Midbrain (tissue), 1 donor: ENCODE measurements at places on chromosomes 11 and 22.

DNA sequence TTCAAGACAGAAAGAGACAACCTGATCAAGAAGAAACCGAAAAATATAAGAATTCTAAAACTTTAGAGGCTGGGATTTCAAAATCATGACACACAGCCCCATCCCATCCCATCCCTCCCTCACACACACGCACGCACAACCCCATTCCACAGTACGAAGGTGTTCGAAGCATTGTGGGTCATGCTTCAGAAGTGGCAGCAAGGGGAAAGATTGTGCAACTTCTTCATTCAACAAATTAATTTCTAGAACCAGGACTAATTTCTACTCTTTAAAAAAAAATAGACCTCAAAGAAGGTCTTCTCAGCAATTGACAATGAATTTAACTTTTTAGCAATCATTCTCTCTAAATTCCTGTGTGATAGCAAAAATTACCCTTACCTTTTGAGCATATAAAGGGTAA, 867 bp downstream of the SPA17 start:
- DNase-seq, result no peak

DNA sequence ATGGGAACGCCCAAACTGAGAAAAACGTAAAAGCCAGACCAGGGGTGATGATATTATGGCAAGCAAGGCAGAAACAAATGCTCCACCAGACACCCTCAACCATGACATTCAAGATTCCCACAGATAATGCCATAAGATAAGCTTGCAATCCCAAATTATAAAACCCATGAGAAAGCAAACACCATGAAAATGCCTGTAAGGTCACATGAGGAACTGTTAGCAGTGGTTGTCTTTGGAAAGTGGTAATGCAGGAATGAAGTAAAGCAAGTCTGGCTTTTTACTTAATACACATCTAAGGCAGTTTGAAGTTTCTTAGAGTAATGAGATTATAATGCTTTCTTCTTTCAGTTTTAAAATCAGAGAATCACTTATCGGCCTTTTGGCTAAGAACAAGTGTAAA, 111.0 kb downstream of the MN1 start:
- DNase-seq, result no peak

DNA sequence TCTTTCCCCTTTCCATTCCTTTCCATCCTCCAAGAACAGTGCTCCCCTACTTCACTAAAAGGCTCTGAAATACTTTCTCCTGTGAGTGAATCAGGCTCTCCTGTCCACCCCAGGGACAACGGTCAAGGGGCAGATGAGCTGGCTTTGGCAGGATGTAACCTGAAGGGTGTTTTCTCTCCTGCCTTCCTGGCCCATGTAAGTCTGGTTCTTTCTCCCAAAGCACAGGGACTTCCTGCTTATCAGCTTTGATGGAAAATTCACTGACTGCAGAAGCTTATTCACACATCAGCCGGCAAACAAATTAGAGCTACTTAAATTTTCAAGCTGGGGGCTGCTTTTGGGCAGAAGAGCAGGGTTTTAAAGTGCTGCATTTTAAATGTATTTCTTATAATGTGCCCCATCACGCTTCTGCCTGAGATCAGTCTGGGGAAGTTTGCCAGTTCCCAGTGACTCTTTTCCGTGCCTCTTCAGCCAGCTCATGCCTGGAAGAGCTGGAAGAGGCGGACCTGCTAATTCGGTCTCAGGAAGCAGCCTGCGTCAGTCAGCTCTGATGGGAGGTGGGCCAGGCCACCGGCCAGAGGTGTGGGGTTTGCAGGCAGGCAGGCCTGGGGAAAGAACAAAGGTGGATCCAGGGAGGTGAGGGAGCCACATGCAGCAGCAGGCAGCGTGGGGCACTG, 140.4 kb upstream of the TBCEL start:
- no peak for DNase-seq

GRCh38 chr11:47918882-47919495, 61.4 kb upstream of the PTPRJ start:
- DNase-seq, result no peak

GRCh38 chr11:11572386-11572785, 49.4 kb downstream of the GALNT18 start:
- no peak for DNase-seq

DNA sequence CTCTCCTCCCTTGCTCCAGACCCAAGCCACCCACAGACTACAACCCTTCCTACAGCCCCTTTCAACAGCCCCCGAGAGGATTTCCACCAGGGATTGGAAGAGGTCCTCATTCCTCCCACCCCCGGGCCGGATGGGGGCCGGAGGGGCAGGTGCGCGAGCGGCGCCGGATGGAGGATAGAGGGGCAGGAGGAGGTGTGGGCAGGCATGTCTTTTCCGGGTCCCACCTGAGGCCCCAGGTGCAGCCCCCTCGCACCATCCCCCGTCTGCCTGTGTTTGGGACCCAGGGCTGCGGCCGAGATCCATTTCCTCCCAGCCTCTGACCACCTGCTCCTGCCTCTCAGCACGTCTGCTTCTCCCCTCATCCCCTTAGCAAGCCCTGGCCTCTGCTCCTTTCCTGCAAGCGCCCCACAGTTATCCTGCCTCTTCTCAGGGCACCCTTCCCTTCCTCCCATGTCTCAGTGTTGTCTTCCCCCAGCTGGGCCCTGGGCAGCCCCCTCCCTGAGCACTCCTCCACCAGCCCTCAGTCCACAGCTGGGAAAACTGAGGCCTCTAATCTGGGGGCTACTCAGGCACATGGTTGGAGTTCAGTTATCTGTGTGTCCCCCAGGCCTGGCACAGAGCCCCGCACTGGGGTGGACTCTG, 19.3 kb upstream of the CBX7 start:
- no peak for DNase-seq

DNA sequence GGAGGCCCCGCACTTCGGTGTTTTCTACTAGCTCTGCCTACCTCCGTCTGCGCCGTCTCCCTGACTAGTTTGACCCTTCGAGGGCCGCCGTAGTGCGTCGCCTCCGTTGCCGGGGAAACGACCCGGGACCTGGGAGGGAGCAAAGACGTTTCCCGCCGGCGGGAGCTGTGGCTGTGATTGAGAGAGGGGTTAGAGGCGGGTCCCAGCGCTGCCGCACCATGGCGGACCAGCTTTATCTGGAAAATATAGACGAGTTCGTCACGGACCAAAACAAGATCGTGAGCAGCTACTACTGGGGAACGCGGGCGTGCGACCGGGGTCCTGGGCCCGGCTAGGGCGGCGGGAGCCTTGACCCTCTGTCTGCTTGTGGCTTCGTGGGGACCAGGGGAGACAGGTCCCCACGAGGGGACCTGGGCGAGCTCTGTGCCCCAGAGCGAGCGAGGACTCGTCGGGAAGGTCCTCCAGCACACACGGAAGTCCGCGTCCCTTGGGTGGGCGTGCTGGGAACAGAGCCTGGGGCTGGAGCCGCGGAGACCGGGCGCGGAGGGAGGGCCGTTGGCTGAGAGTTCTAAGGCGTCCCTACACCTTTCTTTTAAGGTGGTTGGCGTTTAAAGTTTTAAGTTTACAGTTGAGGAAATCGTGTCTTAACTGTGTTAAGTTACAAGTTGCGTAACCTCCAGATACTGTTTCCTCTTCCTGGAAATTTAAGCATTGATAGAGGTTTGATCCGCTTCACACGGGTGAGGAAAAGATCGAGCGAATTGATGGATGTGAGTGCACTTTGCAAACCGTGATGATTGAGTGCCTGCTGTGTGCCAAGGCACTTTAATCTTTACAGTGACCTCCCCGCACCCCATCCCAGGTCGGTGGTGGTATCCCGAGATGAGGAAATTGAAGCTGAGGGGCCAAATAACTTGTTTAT, at the start of gene POLD3:
TSS of gene POLD3 (plus strand) at position 142 of the 922 bp plus-strand sequence. CDS start at position 219, 77 bp downstream.
- peak; percentile 91 for DNase-seq

- no peak for DNase-seq
Measured at GRCh38 chr22:48493733-48494132, 1333.9 kb downstream of the BRD1 start.

- peak; percentile 74 for DNase-seq
Measured at GRCh38 chr11:118928870-118929500, 3.3 kb upstream of the BCL9L start.

DNA sequence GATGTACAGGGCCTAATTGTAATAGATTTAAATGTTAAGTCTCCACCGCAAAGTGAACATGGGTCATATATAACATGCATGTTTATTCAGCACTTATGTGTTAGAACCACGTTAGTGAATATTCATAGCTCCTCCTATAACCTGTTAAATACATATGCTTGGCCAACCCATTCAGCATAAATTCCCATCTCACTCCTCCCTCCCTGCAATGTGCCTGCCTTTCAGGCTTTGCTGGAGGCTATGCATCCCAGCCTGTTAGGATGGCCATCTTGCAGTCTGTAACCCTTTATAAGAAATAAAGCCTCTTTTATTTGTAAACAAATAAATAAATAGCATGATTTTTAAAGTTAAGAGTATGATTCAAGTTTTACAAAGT, 1.7 kb upstream of the OOSP4A start:
- no peak for DNase-seq

DNA sequence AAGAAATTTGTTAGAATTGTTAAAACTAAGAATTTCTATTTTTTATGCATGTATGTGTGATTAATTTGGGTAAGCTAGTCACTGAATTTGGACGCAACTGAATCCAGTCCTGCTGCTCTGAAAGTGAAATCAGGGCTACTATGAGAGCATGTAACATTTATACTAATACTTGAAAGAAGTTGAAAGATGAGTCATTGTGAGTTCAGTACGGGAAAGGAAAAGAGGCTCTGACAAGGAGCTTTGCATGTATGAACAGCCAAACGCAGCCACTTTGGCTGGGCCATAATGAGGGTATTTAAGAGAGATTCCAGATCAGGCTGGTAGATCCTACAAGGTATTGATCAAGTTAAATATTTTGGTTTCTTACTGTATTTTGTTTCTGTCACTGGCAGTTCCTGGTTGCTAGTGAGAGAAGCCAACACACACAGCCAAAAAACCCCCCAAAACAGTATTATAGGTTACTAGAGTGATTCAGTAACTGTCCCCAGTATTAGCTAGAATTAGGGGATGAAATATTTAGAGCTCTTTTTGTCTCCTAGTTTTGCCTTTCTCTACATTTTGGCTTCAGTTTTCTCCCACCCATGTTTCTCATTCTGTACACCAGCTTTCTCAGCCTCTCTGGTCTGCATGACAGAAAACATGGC, 14.1 kb downstream of the AASDHPPT start:
- no peak for DNase-seq

DNA sequence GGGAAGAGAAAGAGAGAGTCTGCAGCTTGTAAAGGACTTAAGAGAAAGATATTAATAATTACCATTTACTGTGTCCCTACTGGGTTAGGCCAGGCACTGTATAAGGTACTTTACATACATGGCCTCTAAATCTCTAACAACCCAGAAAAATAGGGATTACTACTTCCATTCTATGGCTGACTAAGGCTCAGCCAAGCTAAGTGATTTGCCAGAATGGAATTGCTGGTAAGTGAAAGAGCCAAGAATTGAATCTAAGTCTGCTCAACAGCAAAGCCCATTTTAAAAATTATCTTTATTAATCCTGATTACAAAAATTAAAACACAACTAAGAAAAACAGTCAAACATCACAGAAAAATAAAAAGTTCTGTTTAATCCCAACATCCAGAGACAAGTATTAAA, 21.4 kb downstream of the XRRA1 start:
- no peak for DNase-seq

DNA sequence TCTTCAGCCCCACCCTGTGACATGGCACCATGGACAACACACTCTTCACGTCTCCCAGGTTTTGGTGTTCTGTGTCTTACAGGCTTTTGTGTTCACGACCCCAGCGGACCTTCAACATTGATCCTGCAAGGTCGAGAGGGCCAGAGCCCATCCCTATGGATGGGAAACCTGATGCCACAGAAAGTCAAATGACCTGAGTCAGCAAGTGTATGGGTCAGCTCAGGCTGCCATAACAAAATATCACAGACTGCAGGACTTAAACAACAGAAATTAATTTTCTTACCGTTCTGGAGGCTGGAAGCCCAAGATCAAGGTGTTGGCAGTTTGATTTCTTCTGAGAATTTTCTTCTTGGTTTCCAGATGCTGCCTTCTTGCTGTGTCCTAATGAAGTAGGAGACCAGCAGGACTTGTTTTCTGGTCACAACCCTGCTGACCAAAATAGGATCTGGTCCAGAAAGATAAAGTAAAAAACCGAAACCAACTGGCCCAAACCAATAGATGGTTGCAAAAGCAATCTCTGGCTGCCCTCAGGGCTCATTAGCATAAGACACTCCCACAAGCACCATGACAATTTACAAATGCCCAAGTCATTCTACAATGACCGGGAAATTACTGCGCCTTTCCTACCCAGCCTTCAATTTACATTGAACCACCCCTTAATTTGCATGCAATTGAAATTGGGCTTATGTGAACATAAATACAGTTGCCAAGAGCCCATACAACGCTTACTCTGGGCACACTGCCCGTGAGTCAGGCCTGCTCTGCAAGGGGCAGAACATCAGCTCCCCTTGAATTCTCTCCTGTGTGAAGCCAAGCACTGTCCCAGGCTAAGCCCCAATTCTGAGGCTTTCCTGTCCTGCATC, 113.9 kb downstream of the RPS6KA4 start:
- no peak for DNase-seq

GRCh38 chr22:42268852-42269410, 1.5 kb downstream of the TCF20 start:
- no peak for DNase-seq
